Thyroid gland (tissue), 4 donors: ENCODE measurements at places on chromosomes 6 and 20. TPM values are rescaled to one million over a fixed set of nuclear protein-coding genes. Genes with fewer than 3 reads are reported as not detected.

DNA sequence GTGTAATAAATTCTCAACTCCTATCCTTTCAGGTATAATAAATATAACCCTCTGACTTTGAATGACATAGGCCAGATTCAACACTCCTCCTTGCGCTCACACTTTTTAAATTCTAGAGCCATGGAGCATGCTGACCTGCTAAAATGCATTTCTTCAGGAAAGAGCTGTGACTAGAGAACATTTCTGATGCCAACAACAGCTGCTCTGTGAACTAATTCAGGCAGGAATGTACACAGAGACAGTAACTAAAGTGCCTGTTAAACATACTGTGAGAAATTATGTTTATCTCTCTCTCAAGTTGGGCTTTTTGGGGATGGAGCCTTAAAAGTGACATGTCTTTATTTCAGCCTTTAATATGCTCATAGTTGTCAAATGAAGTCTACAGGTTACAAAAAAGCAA, 8.3 kb downstream of the NHSL1 start:
- H3K27me3 ChIP-seq, result no peaks in the 10 kb centered on the region
- H3K27ac ChIP-seq, result no peak overlapping the region
- no peaks in the 10 kb centered on the region for H3K36me3 ChIP-seq
- no peak overlapping the region for H3K4me3 ChIP-seq

DNA sequence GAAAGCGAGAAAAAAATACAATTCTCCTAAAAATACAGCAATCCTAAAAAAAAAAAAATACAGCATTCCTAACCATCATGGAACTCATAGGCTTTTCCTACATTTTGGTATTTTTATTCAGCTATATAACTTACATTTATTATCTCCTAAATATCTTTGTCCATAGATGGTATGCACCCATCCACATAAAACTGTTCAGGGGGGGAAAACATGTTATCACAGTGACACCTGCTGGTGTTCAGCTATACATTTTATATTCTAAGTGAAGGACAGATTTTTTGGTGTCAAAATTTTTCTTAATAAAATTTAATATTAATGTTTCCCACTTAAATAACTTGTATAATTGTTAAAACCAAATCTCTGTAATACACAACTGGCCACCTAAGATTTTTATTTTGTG, 58.0 kb downstream of the BLOC1S5 start:
- no peak for DNase-seq
- H3K36me3 ChIP-seq, result no peaks in the 10 kb centered on the region
- H3K27ac ChIP-seq, result no peak overlapping the region
- no peaks in the 10 kb centered on the region for H3K4me1 ChIP-seq

DNA sequence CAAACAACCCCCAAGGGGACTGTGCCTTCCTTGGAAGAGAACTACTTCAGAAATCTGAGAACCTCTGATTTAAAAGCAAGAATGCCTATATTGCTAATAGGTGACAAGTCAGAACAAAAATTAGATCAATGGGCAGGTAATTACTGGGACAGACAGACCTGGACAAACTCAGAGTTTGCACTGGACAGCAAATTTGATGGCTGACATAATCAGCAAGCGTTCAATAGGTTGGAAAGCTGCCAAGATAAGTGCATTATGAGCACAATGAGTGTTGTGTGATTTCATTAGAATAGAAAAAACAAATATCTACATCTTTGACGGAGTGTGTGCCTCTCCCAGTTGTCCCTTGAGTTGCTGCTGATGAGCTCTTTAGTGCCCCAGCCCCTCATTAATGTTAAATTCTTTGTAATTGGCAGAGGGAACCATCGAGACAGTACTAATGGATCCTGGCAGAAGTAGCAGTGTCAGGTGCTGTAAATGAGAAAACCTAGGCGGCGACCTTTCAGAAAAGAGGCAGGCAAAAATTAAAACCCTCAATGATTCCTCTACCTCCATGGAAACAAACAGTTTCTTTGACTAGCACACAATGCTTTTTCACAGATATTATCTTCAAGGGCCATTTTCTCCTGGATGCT, 116.5 kb upstream of the COL21A1 start:
- no peaks in the 10 kb centered on the region for H3K4me1 ChIP-seq
- no peaks in the 10 kb centered on the region for H3K27me3 ChIP-seq
- DNase-seq, result no peak
- no peaks in the 10 kb centered on the region for H3K36me3 ChIP-seq
- H3K27ac ChIP-seq, result no peak overlapping the region

GMPR gene
- total RNA-seq, result 2.9 TPM

GRCh38 chr6:106114492-106114891, 28.4 kb downstream of the PRDM1 start:
- peaks cover 12% of the 10 kb centered on the region for H3K4me1 ChIP-seq
- H3K27ac ChIP-seq, result no peak overlapping the region
- no peaks in the 10 kb centered on the region for H3K27me3 ChIP-seq
- no peaks in the 10 kb centered on the region for H3K36me3 ChIP-seq
